A549 (cell line): ENCODE measurements at places on chromosomes 6 and 20.

DNA sequence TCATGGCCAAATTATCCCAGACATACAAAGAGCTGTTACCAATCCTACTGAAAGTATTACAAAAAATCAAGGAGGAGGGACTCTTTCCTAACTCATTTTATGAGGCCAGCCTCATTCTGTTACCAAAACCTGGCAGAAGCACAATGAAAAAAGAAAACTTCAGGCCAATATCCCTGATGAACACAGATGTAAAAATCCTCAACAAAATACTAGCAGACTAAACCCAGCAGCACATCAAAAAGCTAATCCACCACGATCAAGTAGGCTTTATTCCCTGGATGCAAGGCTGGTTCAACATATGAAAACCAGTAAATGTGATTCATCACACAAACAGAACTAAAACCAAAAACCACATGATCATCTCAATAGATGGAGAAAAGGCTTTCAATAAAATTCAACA is 109.2 kb downstream of the C6orf118 start:
- DNase-seq, result no peak

DNA sequence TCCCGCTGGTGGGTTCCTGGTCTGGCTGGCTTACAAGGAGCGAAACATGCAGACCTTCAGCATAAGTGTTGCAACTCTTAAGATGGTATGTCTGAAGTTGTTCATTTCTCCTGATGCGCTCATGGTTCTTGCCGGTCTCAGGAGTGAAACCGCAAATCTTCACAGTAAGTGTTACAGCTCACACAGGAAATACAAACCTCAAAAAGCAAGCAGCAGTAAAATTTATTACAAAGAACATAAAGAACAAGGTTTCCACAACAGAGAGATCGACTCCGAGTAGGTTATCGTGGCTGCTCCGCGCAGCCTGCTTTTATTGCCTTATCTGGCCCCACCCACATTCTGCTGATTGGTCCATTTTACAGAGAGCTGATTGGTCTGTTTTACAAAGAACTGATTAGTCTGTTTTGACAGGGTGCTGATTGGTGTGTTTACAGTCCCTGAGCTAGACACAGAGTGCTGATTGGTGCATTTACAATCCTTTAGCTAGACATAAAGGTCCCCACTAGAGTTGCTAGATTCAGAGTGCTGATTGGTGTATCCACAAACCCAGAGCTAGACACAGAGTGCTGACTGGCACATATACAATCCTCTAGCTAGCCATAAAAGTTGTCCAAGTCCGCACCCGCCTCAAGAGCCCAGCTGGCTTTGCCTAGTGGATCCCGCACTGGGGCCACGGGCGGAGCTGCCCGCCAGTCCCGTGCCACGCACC is 39.2 kb downstream of the TRIM27 start:
- DNase-seq, result no peak

- DNase-seq, result no peak
Measured at GRCh38 chr6:14717307-14717706, 528.6 kb upstream of the JARID2 start.

GRCh38 chr6:12935637-12936036 is 219.1 kb downstream of the PHACTR1 start:
- no peak for DNase-seq

DNA sequence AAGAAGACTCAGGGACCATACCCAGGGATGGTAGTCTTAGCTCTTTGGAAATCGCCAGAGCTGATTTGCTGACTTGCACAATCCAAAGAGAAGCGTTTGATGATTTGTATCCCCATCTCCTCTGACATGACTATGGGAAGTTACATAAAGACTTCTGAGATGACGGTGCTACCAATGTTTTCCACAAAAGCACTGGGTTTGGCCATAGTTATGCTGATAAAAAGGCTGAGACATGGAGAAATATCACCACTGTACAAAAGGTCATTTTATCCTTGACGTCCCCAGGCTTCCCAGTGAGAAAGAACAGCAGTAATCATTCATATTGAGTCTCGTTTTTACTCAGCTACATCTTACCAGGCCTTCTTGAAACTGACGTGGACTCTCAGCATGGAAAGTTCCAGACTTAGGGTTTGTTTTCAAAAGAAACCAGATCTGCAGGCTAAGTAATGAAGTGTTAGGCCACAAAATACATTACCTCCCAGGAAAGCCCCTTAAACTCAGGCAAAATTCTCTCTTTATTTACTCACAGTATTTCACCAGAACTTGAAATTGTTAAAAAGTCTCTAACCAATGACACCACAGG is 370.3 kb upstream of the JARID2 start:
- no peak for DNase-seq

DNA sequence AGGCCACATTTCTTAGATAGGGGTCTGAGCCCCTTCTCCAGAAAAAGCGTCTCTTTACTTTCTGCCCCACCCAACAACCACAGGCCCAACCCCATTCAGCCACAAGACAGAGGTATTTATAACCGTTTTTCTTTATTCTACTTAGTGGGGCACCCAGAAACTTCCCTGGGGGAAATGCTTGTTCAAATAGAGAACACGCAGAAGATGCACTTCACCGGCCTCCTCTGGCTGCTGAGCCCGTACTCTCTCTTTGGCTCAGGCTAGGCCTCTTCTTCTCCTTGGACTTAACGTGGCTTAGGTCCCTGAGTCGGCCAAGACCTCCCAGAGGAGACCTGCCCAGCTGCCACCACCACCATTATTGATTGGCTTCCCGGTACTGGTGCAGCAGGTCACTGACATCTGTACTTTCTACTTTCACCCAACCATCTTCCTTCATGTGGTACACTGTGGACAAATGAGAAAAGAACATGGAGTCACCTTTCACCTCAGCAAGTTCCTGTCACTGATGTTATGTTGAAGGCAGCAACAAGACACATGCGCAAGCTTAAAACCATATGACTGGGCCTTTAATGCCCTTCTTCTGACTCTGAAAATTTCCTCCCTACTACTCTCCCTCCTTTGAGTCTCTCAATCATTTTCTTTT is 2.2 kb upstream of the TAP2 start:
- DNase-seq, result no peak

DNA sequence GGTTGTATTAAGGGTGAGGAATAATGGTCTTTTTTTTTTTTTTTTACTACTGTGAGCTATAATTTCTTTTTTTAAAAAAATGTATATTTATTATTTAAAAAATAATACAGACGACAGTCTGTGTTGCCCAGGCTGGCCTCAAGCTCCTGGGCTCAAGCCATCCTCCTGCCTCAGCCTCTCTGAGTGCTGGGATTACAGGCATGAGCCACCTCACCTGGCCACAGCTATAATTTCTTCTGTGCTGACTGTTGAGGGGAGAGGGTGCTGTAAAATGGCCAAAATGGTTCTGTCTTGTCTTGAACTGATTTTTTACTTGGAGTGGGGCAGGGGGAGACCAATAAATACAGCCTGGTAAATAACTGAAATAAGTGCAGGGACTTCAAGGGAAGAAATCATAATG is 3.6 kb downstream of the SRSF3 start:
- DNase-seq, result no peak

DNA sequence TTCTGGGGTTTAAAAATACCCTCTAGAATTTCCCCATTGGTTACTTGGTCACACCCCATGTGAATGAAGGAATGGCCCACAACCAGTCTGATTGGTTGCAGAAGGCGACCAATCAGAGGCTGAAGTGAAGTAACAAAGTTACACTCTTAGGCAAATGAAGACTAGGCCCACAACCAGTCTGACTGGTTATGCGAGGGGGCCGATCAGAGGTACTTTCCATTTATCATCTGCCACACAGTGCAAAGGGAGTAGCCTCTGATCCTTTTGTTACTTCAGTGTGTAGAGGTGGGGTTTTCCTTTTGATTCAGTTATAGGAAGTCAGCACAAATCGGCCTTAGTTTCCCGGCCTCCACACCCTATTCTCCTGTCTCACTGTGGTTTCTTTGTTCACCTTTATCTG is 61.2 kb upstream of the SGK1 start:
- no peak for DNase-seq

GRCh38 chr6:99424022-99424421 is 1.1 kb downstream of the PNISR start:
- no peak for DNase-seq

DNA sequence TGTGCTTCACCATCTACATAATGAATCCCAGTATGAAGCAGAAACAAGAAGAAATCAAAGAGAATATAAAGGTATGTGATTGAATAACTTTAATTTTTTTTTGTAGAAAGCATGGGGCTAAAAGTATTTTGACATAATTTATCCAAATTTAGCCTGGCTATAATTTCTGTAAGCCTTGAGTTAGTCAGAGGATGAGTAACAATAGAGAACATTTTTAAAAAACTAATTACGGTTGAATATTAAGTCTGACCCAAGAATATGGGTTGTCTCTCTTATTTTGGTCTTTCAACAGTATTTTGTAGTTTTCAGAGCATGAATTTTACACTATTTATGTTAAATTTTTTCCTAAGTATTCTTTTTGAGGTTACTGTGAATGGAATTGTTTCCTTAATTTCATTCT is 2.5 kb downstream of the GMNN start:
- DNase-seq, result no peak

DNA sequence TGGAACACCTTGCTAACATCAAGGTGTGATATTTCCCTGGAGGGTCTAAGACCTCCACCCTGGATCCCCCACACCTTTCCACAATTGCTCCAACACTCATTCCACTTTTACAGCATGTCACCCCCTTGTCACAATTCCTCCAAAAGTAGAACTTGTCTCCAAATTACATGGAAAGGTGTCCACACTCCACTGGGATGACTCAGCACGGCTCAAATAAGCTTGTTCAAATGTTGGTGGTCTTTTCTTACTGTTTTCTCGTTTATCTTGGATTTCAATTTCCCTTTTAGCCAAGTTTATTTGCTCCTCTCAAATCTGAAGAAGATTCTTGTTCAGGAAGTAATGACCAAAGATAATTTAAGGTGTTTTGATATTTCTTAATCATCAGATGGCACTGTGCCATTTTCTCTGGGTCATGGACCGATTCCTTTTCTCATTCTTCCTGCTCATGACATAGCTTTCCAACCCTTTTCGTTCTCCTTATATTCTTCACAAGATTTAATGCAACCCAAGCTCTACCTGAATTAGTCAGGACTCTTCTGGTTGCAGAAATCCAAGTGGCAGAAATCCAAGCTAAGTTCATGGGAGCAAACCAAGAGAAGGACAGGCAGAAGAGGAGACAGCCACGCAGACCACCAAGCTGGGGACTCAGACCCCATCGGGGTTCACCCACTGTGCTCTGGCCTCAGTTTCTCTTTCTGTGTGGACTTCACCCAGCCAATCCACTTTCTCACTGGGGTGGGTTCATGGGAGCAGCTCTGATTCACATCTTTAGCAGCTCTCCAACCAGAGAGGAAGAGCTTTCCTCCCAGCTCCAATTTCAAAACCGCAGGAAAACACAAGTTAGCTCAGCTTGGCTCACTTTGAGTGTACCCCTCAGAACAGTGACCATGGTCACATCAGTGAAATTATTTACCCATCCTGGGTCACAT is 110.5 kb upstream of the CDYL start:
- no peak for DNase-seq

- no peak for DNase-seq
Measured at GRCh38 chr20:5674176-5674660, 76.0 kb upstream of the SHLD1 start.

GRCh38 chr20:20409331-20409730 is 41.4 kb downstream of the INSM1 start:
- DNase-seq, result no peak
